ENCODE measurements at places on chromosomes 3 and 15.

- DNase-seq: no peak
These were observed 1.0 kb downstream of the ATP2C1 start for GRCh38 chr3:130894986-130895280.

DNA sequence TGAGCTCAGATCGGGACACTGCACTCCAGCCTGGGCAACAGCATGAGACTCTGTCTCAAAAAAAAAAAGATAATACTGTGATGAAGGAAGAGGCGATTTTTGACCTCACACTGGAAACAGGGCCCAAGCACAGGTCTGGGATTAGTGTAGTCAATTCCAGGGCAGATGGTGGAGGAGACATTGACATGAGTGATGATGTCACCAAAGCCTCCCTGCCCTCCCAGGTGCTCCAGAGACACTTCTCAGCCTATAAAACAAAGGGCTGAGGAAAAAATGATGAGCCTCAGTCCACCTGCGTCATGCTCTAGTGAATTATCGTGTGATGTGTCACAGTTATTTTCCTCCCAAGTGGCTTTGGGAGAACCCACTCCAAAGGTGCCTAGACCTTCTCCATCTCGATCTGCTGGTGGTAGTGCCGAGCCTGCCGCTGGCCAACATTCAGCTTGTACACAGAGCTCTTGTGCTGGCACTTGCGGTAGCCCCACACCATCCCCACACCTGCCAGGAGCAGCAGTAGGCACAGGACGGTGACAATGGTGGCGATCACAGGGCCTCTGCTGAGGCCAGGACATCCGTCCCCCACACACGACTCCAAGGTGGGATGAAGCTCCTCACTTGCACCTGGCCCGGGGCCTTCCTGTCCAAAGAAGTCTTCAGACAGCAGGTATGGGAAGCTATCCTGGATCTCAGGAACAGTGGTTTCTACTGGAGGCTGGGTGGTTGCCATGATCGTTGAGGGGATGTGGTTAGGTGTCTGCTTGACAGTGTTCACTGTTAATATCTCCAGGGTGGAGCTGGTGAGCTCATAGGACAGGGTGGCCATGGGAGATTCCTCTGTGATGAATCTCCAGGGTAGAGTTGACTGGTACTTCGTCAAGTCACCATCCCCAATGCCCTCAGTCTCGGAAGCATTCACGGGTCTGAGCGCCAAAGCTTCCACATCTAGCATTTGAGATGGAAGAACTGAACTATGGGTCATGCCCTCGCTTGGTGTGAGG, 38.8 kb downstream of the CRTAP start:
- no peak for DNase-seq

DNA sequence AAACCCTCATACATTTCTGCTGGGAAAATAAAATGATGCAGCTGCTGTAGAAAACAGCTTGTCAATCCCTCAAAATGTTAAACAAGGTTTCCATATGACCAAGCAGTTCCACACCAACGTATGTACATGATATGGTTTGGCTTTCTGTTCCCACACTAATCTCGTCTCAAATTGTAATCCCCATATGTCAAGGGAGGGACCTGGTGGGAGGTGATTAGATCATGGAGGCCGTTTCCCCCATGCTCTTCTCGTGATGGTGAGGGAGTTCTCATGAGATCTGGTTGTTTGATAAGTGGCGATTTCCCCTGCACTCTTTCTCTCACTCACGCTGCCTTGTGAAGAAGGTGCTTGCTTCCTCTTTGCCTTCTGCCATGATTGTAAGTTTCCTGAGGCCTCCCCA, 100.6 kb upstream of the SLC24A5 start:
- DNase-seq: no peak

GRCh38 chr3:192750201-192750600, 22.9 kb upstream of the FGF12 start:
- no peak for DNase-seq

DNA sequence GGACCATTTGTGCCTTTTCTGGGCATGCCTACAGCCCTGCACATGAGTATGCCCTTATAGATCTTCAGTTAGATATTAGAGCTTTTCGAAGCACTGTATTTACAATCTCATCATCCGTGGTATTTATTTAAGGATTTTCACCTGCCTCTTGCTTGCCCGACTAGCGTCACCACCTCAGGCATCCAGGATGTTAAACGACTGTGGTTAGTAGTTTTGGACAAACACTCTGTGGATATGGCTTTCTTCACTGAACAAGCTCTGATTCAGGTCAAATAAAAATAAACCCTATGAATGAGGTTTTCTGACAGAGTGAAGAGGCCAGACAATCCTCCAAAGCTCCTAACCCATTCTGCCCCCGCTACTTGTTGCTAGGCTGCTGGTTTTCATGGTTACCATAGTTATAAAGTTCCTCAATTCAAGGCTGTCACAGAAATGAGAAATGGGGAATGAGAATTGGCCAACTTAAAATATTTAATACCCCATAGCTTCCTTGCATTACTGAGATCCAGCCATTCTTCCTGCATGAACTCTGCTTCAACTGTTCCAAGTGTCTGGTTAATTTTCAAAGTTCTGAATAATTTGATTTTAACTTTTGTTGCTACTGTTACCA, 440.1 kb downstream of the GABRG3 start:
- DNase-seq: no peak

DNA sequence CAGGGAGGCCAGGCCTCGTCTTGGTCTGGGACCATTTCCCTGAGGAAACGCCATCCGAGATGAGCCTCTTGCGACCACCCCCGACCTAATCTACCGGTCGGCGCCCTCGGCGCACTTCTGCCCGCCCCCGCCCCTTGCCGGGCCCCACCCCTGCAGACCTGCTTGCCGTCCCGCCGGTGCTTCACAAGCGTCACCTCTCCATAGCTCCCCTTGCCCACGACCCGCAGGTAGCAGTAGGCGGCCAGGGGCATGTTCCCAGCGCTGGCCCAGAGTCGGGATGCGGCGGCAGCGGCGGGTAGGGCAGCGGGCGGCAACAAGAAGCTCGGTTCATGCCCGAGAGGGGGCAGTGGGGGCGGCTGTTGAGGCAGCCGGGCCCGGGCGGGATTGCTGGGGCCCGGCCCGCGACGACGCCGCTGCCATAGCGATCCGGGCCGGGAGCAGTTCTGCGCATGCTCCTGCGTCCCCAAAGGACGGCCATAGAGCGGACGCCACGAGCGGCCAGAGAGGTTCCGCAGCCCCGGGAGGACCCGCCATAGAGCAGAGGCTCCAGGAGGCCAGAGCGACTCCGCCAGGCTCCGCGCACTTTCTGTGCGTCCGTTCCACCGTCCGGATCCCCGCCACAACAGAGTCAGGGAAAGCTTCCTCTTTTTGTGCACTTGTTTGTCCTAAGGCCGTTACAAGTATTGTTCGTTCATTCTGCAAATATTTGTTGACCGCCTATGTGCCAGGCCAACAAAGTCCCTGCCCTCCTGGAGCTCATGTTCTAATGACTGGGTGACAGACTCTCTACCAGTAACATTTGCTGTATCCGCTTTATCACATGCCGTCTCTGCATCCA, at the start of gene NEK4:
Gene NEK4 (minus strand): TSS at position 445 of the 838 bp plus-strand sequence. CDS start 194 bp downstream, at position 251.
- peak; percentile 96 for DNase-seq

DNA sequence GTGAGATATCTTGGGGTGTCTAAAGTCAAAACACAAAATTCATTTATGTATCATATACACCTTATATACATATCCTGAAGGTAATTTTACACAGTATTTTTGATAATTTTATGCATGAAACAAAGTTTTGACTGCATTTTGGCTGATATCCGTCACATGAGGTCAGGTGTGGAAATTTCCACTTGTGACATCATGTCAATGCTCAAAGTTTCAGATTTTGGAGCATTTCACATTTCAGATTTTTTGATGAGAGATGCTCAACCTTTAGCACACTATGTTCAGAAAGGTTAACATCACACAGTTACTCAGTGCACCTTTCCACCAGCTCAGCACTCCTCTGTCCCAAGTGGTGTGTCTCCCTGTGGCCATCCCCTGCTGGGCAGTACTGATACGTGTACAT, 37.7 kb upstream of the CPB1 start:
- DNase-seq: no peak

DNA sequence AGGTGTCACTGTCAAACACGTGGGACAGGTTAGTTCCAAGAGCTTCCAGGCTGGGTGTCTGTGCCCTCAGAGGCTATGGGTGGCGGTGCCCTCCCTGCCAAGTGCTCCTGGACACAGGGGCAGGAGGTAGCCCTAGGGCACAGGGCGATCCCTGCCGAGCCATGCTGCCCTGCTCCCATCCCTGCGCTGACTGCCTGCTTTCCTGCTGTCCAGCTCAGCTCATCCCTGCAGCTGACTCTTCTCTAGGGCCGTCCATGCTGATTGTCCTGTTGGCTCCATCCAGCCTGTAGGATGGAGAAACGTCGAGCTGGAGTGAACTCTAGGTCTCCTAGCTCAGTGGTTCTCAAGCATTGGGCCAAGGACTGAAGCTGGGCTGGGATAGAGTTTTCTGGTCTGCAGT, 3.7 kb downstream of the PDIA5 start:
- DNase-seq: no peak

DNA sequence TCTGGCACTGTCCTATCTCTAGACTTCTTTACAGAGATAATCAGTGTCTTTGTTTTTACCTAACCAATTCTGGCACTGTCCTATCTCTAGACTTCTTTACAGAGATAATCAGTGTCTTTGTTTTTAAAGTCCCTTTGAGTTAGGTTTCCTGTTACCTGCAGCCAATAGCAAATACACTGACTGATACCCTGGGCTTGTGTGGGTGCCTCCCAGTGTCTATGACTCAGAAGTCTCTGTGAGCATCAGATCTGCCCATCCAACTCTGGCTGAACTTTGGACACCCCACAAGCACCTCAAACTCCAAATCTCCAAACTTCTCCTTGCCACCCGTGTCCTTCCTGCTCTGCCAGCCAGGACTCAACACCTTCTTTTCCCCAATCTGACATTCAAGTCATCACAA, 30.4 kb downstream of the SLC41A3 start:
- DNase-seq: no peak

DNA sequence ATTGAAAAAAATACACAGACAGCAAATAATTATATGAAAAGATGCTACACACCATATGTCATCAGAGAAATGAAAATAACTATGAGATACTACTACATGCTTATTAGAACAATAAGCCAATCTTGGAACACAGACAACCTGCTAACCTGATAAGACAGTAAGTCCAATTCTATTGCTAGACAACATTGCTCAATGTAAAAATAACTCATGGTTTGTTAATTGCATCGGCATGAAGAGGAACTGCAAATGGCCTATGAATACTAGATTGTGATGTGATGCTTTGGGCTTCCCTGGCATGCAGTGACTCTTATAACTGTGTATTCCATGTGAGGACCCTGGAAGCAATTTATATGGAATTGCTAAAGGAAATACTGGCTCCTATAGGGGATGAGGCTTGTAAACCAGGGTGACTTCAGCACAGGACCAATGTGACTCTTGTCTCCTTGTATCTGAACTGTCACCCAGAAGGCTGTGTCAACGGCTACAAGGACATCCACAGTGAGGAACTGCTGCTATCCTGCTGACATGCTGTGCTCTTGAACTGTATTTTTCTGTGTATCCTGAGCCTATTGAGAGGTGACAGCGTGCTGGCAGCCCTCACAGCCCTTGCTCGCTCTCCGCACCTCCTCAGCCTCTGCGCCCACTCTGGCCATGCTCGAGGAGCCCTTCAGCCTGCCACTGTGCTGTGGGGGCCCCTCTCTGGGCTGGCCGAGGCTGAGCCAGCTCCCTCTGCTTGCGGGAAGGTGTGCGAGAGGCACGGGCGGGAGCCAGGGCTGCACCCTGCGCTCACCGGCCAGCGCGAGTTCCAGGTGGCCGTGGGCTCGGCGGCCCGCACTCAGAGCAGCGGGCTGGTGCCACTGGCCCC, 385.7 kb downstream of the CNTN4 start:
- DNase-seq: no peak

- DNase-seq: no peak
These were observed 4.2 kb upstream of the MAGEF1 start for GRCh38 chr3:184715943-184716621.

DNA sequence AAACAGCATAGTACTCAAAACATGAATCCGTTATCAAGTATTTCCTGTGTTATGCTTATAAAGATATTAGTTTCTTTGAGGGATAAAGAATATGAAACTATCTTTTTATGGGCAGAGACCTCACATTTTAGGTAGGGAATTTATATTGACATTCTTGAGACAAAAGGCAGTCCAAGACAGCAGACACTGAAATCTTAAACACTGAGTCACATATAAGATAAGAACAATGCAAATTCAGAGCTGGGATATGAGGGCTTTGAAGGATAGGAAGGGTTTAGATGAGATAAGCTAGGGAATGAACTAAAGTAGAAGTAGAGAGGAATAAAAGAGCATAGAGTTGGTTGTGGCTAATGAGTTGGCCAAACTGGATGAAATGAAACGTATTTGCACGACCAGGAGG, 58.4 kb downstream of the ASTE1 start:
- no peak for DNase-seq

DNA sequence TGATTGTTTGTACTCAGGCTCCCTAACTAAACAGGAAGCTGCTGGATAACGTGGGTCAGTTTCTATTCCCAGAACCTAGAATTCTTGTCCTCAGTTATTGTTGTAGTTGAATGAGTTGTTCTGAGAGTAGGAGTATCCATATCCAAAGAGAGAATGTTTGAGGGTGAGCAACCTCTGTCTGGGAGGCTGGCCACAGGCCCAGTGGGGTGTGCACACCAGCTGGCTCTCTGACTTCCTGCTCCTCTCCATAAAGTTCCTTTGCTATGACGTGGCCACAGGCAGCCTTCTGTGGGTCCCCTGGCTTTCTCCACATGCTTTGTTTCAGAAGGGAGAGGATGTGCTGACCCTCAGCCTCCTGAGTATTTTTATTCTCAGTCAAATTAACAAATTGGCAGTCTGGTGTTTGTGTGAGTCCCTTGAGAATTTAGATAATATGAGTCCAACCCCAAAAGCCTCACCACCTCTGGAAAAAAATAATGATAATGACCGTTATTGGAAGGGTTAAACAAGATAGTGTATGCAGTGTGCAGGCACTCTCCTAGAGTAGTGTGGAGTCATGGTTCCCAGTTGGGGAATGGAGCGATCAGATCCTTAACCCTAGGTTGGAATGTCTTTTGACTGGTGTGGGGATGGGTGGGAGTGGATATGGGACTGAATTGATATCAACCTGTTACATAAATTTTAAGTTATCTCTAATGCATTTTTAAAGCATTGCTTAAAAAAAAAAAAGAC, 47.6 kb upstream of the MED12L start:
- no peak for DNase-seq

DNA sequence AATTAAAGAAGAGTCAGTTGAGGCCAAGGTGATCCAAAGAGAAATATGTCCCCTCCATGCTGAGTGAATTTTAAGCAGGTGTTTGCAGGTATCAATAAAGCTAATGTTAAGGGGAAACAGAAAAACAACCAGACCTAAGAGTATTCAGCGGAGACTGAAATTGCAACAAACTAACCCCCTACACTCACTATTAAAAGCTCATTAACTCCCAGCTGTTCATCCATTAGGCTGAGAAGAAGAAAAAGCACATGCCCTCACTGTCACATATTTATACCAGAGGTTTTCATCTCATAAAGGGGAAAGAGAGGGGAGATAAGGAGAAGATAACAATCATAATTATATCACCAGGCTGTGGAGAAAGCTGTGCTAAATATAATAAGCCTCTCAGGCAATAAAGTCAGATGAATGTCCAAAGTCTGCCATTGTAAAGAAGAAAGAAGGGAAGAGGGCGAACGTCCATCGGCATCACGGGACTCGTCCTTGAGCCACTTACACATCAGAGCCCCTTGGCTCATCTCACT, 145.2 kb downstream of the TAFA4 start:
- DNase-seq: no peak
